ENCODE measurements at places on chromosomes 1 and 21.

- DNase-seq: no peak
Observed at GRCh38 chr1:219751870-219752507, 139.1 kb upstream of the ZC3H11B start.

GRCh38 chr1:94101613-94102525 is 19.1 kb downstream of the ABCA4 start:
- peak; percentile 90 for DNase-seq

DNA sequence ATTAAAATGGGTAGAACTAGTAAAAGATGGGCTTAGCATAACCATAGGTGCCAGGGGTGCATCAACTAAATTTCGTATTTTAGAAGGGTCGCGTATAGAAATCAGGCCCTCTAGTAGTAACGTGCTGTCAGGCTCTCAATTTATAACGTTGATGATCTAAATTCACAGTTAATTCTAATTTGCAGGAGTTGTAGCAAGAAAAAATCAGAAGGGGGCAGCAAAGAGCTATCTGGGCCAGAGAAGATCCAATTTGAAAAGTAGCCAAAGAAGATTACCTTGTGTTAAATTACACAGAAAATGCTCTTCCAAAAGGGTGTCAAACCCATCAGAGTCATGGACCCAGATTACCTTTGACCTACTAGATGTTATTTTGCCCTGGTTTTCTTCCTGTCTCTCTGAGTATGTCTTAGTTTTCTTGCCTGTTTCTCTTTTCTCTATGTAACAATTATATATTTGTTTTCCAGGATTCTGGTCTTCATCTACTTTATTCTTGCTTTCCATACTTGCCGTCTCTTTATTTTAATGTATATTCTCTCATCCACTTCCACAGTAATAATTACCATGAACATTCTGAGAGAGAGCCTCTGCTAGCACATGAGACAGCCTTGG is 1030.9 kb downstream of the AMY1C start:
- peak; percentile 33 for DNase-seq

- DNase-seq: no peak
Observed at GRCh38 chr1:229001467-229002011, 266.3 kb downstream of the RHOU start.

GRCh38 chr1:20723537-20724363 is 5.9 kb upstream of the KIF17 start:
- no peak for DNase-seq

DNA sequence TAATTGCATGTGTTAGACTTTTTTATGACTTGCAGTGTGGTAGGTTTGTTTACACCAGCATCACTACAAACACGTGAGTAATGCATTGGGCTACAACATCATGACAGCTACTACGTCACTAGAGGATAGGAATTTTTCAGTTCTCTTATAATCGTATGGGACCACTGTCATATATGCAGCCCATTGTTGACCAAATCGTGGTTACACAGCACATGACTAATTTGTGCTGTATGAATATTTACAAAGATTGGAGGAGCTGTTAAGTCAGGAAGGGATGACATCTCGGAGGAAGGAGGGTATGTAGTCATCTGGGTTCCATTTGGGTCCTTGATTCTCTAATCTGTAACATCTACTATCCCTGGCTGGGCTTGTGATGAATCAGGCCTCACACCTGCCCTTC is 270.9 kb downstream of the TNR start:
- no peak for DNase-seq

DNA sequence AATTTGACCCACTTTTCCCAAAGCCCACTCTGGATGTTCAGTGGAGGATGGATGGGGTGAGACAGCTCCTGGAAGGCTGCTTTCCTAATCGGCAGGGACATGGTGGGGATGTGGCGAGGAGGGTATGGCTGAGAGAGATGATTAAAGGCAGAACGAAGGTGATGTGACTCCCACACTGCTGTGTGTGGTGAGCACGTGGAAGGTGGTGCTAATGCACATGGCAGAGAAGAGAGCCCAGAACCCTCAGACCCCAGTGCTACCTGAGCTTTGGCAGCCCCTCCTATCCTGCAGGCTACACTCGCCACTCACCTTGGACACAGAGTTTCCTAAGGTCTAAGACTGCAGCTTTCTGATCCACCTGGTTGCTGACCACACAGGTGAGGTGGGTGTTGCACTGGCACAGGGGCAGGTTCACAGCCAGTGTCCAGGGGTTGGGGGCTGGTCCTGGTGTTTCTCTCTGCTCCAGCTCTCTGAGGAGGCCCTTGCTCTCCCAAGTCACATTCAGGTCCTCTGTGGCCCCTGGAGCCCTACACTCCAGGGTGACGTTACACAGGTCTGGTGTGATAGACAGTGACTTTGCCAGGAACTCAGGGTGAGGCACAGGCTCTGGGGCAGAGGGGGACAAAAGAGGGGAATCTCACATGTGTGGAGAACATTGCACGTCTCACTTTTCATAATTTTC is 151.4 kb upstream of the ETV3 start:
- no peak for DNase-seq

GRCh38 chr1:28417441-28417922 is 47.9 kb downstream of the PHACTR4 start:
- no peak for DNase-seq

- peak; percentile 75 for DNase-seq
Observed at GRCh38 chr1:112388436-112388835, 7.6 kb upstream of the CTTNBP2NL start.

- no peak for DNase-seq
Observed at GRCh38 chr1:201545851-201546492, 7.0 kb downstream of the NAV1 start.

DNA sequence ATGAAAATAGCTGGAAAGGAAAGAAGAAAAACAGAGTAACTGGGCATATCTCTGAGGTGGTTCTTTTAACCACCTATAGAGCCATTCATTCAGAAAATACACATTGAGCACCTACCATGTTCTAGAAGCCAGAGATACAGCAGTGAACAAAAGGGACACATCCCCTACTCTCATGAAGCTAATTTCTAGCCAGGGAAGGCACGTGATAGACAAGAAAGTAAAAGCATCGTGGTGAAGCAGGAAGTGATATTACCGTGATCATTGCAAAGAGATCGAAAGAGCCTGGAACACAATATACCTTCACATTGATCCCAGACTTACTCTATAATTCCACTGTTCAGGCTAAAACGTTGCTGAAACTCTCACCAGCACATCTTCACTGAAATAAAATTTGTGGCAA is 76.0 kb downstream of the TIAM1 start:
- DNase-seq: no peak

GRCh38 chr1:230788561-230789275 is 41.5 kb downstream of the CAPN9 start:
- DNase-seq: no peak

GRCh38 chr1:213418268-213419071 is 367.4 kb downstream of the RPS6KC1 start:
- DNase-seq: no peak

- DNase-seq: no peak
Observed at GRCh38 chr1:107785496-107786202, 179.3 kb downstream of the VAV3 start.

DNA sequence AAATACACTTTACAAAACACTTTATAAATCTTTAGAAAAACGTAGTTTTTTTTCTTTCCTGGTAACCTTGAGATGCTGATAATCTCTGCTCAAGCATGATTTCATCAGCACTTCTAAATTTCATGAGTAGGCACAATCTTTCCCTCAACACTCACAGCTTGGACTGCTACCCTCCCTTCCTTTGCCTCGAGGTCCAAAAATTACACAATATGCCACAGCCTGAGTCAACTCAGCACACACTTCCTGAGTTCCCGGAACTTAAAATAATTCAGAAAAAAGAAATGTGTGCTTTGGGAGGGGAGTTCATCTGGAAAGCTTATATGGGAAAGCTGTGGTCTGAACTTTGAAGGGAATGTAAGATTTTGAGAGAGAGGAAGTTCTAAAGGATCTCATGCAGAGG is 5.9 kb downstream of the CLCA2 start:
- DNase-seq: no peak

DNA sequence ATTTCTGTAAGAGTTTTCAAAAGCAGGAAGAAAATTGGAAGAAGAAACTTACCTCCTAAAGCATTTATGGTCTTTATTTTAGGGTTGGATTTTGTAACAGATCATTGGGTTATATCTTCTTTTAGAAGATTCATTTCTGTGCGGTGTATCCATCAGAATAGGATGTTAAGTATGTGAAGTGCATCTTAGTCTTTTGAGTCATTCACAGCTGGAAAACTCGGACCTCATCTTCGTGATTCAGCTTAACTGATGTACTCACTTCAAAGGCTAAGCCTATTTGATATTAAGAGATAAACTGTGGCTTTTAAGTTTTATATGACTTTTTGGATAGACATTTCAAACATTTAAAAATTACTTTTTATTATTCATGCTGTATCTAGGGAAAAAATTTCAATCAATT is 56.3 kb downstream of the GIPC2 start:
- DNase-seq: no peak

GRCh38 chr1:36796106-36796590 is 238.2 kb downstream of the GRIK3 start:
- DNase-seq: peak; percentile 58

GRCh38 chr1:203422116-203422515 is 53.5 kb upstream of the PRELP start:
- peak; percentile 48 for DNase-seq

Data from cerebellar cortex (tissue), 1 donor.